Testis (tissue), 5 donors: ENCODE measurements at places on chromosomes 1 and 21. TPM values are rescaled to one million over a fixed set of nuclear protein-coding genes. Genes with fewer than 3 reads are reported as not detected.
A peak's percentile ranks its signal among the peaks of the same experiment; 100 is the strongest.

Gene CAMK1G
- total RNA-seq, result 1.1 TPM

Gene PCBP3
- total RNA-seq, result 58.3 TPM

Gene TCEANC2
- total RNA-seq, result 10.7 TPM

Gene SPRR3
- total RNA-seq, result not detected

Gene STUM
- 3.7 TPM for total RNA-seq

Gene MCOLN2
- total RNA-seq, result 2.5 TPM

Gene CCDC30
- total RNA-seq, result 14.6 TPM

- DNase-seq, result no peak
Observed at GRCh38 chr1:7753641-7754040, 17.5 kb upstream of the VAMP3 start.

- DNase-seq, result no peak
Observed at GRCh38 chr1:35923791-35924221, 7.1 kb upstream of the AGO3 start.

DNA sequence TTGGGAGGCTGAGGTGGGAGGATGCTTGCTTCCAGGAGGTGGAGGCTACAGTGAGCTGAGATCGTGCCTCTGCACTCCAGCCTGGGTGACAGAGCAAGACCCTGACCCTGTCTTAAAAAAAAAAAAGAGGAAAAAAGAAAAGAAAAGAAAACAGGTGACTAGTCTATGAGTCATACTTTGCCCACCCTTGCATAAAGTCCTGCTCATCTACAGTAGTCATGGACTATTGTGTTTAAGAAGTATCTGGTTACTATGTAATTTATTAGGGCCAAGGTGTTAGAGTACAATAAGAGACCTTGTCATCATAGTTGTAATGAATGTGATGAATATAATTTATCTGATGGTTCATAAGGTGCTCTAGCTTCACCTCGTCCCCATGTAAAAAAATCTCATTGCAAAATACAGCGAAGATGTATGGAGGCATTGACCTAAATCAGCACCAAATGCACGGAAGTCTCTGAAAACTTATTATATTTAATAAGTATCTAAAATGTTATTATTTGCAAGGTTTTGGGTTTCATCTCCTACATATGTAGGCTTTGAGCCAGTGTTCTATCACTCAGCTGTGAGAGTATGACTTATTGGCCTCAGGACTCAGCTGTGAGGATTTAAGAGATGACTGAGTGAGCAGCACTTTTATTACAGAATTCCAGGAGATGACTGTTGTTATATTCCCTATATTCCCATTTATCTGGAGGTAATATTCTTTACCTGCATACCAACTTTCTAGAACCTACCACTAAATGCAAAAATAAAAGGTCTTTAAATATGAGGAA lies 19.9 kb upstream of the KCNJ6 start:
- no peak for DNase-seq

GRCh38 chr1:162009501-162010174 lies 14.0 kb downstream of the OLFML2B start:
- DNase-seq, result no peak

DNA sequence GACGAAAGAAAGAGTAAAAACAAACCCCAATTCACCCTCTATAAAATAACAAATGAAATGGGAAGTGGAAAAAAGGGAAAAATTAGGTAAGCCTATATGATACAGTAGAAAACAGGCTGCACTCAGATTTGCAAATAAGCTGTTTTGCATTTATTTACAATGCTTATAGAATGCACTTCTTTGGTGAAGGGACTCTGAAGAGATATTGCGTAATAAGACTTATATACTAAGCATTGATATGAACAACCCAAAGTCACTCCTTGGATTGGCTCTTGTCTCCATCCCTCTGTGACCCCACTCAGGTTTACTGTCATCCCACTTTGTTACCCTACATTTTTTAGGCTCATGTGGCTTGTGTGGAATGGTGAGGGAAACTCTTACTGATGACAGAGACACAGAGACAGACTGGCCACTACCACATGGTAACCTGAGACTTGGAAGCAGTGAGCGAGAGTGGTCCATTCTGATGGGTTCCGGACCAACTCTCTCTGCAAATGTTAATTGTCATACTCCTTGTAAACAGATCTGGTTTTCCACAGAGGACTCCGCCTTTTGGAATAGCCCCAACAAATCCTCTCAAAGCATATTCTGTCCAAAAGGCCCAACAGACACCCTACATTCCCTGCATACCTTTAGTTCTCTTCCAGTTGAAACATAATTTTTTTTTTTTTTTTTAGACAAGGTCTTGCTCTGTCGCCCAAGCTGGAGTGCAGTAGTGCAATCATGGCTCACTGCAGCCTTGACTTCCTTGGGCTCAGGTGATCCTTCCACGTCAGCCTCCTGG lies 11.0 kb downstream of the GSTM5 start:
- DNase-seq, result no peak

GRCh38 chr21:29583424-29583924 lies 284.8 kb downstream of the BACH1 start:
- no peak for DNase-seq

DNA sequence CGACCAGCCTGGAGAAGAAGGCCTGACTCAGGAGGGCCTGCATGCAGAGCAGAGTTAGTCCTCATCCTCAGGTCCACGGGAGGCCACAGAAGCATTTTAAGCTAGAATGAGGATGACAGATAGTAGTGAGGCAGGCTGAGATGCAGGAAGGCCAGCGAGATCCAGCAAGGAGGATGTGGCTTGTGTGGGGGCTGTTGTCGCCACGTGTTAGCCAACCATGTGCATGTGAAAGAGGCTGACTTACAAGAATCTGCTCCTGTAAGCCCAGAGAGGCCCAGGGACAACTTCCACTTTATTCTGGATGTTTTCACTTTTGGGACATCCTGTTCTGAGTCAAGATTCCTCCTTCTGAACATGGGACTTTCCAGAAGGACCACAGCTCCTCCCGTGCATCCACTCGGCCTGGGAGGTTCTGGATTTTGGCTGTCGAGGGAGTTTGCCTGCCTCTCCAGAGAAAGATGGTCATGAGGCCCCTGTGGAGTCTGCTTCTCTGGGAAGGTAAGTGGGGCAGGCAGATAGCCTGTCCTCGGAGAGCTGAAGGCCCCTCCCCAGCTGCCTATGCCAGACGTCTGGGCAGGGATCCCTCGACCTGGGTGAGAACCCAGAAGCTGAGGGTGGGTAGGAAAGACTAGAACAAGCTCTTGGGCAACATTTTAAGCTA lies at the start of gene SLAMF8:
Gene SLAMF8 (plus strand): TSS at position 433 of the 661 bp plus-strand sequence. CDS start 26 bp downstream, at position 459.
- peak; percentile 32 for DNase-seq

DNA sequence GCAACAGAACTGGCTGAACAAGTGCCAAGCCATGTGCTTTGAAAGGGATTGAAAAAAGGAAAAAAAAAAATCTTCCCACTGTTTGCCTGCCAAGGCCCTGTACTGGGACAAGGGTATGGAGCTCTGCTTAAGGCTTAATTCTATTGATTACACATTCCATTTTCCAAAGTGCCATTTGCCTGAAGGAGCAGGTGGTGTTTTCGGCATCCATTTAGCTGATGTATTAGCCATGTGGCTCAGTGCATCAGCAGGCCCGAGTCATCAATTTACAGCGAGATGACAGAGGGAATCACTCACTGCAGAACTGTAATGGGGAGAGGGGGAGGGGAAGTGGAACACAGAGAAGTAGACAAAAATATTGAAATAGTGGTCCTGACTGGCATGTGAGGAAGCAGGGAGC lies 144.2 kb upstream of the BEND5 start:
- DNase-seq, result no peak

DNA sequence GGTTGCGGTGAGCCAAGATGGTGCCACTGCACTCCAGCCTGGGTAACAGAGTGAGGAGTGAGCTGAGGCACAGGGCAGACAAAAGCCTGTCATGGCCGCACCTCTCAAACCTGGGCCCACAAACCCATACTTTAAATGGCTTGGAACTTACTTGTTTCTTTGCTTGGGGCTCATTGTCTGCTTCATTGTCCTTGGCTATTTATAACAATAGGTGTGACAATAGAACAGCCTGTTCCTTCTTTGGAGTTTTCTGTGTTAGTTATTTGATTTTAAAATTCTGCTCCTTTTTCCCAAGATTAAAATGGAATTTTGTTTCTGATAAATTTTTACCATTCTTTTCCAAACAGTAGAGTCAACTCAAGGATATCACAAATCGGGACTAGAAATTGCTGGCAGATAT lies 94.7 kb downstream of the PBX1 start:
- DNase-seq, result no peak

DNA sequence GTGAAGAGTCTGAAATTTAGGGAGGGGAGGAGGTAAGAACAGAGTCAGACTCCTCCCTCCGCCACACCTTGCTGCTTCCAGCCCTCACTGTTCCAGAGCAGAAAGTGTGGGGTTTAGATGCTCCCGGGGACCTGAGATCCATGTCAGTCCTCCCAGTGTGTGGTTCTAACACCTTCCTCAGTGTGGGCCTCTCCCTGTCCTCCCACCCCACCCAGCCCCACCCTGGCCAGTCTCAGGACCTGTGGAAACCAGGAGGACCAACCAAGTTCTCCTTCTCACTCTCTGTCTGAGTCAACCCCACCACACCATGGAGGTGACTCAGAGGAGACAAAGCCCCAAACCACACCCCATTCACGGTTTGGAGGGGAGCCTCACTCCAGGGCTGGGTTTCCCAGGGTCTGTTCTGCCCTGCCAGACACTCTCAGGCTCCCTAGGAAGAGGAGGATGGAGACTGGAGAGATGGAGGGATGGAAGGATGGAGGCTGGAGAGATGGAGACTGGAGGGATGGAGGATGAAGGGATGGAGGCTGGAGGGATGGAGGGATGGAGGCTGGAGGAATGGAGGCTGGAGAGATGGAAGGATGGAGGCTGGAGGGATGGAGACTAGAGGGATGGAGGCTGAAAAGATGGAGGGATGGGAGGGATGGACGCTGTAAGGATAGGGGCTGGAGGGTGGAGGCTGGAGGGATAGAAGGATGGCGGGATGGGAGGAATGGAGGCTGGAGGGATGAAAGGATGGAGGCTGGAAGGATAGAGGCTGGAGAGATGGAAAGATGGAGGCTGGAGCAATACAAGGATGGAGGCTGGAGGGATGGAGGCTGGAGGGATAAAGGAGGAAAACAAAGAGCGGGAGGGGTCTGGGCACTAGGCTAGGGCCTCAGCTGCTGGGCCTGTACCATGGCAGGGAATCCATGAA lies 100.9 kb upstream of the RUNX3 start:
- DNase-seq, result no peak

DNA sequence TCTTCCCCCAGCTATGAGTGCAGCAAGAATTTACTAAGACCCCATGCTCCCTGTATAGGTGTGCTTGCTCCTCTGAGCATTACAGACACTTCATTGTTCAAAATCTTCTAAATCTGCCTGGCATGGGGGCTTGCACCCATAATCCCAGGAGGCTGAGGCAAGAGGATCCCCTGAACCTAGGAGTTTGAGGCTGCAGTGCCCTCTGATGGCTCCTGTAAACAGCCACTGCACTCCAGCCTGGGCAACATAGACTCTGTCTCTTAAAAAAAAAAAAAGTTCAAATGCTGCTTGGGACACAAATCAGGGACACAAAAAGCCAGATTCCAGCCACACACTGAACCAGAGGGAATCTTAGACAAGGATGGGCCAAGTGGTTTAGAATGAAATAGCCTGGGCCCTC lies 3.4 kb upstream of the ACOT7 start:
- DNase-seq, result no peak

GRCh38 chr1:69139007-69139406 lies 428.7 kb upstream of the LRRC7 start:
- DNase-seq, result no peak

DNA sequence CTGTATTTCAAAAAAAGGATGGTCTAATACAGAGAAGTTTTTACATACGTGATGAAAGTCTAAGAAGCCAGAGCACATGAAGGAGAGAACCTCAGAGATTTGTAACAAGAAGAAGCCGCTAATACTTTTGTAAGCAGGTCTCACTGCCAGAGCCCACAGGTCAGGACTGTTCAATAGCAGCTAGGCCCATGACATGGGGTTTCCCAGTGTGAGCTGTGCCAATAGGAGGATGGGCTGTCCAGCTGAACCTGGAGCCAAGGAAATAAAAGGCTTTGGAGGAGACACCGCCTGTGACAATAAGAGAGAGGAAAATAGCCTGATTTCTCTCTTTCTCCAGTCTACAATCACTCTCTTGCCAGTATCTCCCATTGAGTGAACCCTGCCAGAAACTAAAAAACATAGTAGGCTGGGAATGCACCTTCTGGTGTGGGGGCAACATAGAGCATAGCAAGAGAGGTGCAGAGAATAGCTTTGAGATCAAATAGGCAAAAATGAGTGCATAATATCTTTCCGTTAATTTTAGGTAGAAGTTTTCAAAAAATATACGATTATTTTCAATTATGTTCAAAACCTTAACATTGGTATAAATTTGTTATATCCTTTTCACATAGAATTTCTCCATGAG lies 360.3 kb downstream of the NEGR1 start:
- no peak for DNase-seq

- DNase-seq, result no peak
Observed at GRCh38 chr1:15937706-15938168, 38.2 kb downstream of the ZBTB17 start.

GRCh38 chr1:228809621-228810394 lies 74.5 kb downstream of the RHOU start:
- no peak for DNase-seq

- no peak for DNase-seq
Observed at GRCh38 chr1:184110272-184111204, 59.0 kb downstream of the TSEN15 start.

DNA sequence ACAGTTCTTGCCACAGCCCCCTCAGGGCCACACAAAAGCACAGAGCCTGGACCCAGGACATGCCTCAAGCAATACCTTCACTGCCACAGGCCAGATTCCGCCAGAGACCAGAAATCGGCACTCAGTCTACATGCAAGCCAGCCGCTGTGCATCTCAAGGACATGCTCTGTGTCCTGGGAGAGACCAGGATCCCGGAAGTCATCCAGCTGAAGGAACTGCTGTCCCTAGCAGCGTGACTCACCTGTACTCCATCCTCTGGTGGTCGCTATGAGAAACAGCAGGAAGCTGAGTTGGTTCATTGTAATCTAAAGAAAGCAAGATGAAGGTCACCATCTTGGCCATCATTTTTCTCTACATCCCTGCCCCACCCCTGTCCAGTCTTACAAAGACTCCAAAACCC lies 401 bp downstream of the ITLN1 start:
- peak; percentile 25 for DNase-seq

DNA sequence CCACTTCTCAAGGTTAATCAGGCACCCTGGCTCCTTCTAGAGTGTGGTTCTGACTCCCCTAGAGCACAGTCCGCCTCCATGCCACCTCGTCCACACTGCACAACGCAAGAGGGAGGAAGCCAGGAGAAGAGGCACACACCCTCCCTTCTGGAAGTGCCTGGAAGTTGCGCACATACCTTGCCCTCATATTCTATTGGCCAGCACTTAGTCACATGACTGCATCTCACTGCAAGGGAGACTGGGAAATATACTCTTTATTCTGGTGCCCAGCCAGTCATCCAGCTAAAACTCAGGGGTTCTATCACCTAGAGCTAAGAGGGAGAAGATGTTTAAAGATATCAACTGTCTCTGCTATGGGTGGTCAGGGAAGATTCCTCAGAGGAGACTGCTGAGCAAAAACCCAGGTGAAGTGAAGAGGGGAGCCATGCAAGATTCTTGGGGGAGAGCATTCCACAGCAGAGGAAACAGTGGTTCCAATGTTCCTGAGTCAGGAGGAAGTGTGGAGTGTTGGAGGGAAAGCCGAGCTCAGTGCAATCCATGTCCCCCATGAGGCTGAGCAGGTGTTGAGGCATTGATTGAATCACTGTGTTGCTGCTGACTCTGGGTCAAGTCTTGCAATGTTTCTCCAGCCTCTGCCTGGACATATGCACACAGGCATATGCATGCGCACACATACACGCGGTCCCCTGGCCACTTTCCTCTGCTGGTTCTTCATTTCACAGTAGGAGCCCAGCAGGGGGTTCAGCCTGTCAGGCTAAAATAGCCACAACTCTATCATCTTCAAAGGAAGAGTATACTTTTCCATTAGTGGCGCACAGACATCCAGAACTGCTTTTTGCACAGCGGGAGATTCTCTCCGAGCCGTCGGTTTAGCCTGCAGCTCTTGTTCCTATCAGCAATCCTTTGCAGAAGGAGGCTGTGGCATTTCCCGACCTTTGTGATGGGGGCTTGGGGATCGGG lies 22.3 kb upstream of the KLHDC7A start:
- no peak for DNase-seq
